ENCODE measurements at places on chromosomes 16 and 17.
A peak's percentile ranks its signal among the peaks of the same experiment; 100 is the strongest.

- no peak for DNase-seq
Observed at GRCh38 chr17:50659179-50659578, 24.5 kb downstream of the ABCC3 start.

- DNase-seq, result peak; percentile 16
Observed at GRCh38 chr16:86072328-86073102, 173.6 kb downstream of the IRF8 start.

- no peak for DNase-seq
Observed at GRCh38 chr17:16929035-16929680, 42.8 kb downstream of the TNFRSF13B start.

GRCh38 chr16:4338712-4339299, 12.3 kb downstream of the PAM16 start:
- DNase-seq, result no peak

DNA sequence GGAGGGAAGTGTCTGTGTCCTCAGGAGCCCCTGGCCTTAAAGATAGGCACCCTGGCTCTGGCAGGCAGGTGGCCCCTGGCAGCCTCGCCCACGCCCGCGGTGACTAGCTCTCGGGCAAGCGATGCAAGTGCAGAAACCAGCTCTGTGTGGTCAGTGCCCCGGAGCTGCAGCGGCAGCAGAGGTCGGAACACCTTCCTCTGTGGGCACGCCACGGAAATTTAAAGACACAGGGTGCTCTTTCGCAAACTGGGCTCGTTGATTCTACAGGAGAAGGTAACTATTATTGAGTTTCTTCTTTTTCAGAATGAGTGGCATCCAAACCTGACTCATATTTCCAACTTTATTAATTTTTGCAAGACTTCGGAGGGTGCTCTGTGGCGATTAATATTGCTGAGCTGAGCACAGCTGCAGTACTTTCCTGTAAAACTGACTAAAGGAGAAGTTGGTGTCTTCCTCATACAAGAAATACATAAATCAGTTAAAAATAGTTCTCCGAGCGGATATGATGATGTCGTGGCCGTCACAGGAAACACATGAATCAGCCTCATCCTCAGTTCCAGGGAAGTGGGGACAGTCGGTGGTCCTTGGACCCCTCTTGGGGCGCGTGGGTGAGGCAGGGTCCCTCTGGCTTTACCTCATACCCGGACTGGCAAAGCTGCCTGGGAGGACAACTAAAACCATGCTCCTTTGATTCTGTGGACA, 120.2 kb downstream of the METRNL start:
- no peak for DNase-seq

- no peak for DNase-seq
Observed at GRCh38 chr16:73499276-73499675, 451.3 kb upstream of the ZFHX3 start.

GRCh38 chr16:86101137-86101896, 202.4 kb downstream of the IRF8 start:
- no peak for DNase-seq

- DNase-seq, result no peak
Observed at GRCh38 chr17:21252289-21252795, 868 bp downstream of the NATD1 start.

DNA sequence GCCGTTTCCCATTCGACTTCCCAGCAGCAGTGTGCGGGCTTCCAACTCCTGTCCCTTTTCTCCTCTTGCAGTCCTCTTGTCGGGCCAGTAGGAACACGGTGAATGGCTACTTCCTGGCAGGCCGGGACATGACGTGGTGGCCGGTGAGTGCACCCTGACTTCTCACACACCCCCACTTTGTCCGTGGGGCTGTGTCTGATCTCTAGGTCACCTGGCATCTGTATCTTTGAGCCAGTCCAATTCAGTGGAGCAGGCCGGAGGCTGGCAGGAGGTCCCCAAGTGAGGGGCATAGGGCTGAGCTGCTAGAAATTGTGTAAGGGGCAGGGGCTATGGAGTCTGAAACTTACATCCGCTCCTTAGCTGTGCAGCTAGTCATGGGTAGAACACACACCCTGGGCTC, 6.6 kb downstream of the SLC5A10 start:
- DNase-seq, result no peak

DNA sequence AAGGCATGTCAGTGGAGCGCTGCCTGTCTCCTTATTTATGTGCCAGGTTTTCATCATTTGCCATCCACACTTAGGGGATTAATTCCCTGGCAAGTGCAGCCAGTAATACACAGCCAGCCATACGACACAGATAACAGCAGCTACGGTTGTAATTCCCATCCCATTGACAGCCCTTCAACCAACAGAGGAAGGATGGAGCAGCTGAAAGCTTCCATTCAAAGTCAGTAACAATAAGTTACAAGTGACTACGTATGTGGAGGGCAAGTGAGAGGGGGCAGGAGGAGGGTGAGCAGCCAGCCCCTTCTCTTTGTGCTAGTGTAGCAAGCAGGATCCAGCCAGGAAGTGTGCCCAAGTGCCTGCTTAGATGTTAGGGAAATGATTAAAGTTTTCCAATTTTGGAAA, 53.8 kb upstream of the LYRM9 start:
- DNase-seq, result no peak

DNA sequence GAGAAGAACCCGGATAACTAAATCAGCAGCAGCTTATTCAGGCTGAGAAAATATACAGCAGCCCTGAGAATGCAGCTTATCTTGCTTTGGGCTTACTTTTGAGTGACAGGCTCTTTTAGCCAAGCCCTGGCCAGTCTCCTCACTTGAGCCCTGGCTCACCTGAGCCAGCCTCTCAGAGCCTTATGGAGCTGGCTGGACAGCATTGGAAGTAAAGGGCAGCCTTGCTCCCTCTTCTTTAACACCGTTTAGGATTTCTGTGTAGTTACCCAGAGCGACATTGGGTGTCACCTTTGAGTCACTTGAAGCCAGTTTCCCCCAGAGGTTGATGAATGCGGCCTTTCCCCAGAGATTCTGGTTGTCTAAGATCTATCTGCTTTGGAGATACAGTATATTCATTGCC, 7.7 kb upstream of the NPIPB2 start:
- DNase-seq, result no peak

Measured in GM12864 (cell line).